Stimulated activated CD8-positive, alpha-beta memory T cell treated with anti-CD3 and anti-CD28 coated beads, Interleukin-4, amount 100 ng/mL, for 4 hours (primary cell): ENCODE measurements at places on chromosomes 11 and 22.

GRCh38 chr11:76629853-76630599 is 40.5 kb downstream of the LRRC32 start:
- no peak for DNase-seq

DNA sequence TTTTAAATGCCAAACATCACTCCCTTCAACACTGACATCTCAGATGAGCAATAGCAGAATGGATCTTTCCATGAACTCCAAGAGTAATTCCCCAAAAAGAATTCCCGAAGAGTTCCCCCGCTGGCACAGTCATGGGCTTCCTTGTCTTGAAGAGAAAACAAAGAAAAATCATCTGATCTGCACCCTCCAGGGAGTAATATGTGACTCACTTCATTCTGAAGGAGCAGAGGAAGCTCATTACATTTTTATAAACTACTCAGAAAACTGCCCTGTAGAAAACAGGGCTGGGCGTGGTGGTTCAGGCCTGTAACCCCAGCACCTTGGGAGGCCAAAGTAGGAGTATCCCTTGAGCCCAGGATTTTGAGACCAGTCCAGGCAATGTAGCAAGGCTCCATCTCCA is 35.7 kb downstream of the CELSR1 start:
- DNase-seq, result no peak

DNA sequence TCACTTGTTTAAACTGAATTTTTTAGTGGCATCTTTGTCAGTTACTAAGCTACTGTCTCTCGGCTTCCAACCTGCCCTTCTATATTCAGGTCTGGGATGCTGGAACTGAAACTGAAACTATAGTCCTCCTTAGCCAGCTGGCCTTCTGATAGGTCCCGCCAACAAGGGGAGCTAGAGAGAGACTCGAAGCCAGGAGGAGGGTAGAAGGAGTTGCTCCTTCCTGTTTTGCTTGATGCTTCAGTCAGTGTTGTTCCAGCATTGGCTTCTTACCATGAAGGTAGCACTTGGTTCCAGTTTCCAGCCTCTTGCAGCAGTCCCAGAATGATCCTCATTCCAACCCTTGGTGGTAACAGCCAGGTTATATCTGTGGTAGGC is 32.9 kb upstream of the HORMAD2 start:
- DNase-seq, result no peak

DNA sequence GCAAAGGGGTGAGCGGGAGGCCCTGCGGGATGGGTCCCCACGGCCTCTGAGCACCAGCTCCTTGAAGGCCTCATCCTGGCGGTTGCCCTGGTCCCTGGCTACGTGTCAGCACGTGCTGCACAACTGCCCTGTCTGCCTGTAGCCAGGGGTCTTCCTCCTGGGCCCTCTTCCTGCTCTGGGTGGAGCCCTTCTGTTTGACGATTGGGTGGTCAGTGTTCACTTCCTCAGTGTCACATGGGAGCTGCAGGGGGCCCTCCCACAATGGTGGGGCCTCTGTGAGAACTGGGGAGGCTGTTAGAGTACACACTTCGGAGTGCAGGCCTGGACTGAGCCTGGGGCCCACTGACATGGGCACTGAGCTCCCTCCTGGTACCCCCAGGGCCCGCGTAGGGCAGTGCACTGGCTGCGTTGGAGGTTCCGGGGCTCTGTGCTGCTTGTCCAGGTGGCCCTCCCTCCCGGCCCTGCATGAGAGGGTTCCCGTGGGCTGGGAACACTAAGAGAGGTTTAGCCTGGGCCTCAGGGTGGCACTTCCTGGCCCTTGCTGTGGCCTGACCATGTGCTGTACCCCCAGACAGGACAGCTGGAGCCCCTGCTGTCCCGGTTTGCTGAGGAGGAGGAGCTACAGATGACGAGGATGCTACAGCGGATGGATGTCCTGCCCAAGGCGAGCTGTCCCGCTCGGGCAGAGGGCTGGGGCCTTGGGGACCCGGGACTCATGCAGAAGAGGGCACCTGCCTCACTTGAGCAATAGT is 13.8 kb downstream of the DGCR6L start:
- no peak for DNase-seq

DNA sequence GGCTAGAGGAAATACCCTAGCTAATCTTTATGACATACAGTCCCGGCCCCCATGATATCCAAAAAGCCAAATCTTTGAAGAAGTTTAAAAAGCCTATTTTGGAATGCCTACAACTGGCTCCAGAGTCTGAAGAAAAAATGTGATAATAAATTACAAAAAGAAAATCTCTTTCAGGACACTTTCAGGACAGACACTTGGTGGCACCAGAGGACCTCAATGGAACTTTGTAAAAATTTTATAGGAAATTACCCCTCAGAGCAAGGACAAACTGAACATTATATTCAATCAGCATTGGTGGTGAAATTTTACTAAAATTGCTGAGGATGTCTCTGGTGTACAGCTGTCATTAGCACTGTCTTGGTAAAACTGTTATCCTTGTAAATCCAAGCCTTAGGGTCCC is 81.0 kb downstream of the CCDC73 start:
- DNase-seq, result no peak

- no peak for DNase-seq
Observed at GRCh38 chr11:125167292-125167953, 2.9 kb downstream of the PKNOX2 start.

DNA sequence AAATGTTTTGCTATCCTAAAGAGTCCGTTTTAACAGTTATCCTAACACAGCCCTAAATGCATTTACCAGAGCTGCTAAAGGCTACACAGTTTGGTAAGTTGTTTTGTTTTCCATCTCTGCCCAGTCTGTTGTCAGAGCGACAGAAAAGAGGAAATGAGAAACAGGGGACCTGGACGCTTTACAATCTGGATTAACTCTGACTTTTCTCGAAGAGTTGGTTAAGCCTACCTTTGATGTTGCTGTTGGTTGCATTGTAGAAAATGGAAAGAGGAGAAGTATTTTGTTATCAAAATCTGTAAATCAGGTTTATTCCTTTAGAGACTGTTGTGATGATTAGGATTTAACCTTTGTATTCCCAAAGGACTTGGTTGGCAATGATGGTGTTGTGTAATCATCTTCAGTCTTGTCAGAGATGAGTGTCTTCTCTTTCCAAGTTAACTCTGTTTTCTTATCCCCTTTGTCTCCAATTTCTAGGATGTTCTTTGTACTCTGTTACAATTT is 481 bp downstream of the ANGPTL5 start:
- DNase-seq, result no peak

GRCh38 chr11:64558869-64559268 is 32.2 kb upstream of the SLC22A12 start:
- DNase-seq, result no peak

GRCh38 chr22:44219101-44219870 is 38.6 kb downstream of the PARVG start:
- DNase-seq, result no peak

DNA sequence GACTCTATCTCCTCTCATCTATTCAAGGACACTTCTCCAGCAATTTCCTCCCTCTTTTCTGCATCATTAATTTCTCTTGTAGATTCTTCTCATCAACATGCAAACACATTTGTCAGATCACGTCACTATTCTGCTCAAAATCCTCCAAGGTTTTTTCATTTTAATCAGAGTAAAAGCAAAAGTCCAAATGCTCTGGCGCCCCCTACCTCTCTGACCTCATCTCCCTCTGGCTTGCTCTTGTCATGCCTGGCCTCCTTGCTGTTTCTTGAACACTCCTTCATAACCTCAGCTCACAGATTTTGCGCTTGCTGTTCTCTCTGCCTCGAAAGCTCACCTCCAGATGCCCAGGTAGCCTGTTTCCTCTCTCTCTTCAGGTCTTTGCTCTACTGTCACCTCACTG is 22.4 kb downstream of the RTCB start:
- no peak for DNase-seq

GRCh38 chr11:46718155-46719019 is 626 bp upstream of the F2 start:
- DNase-seq, result no peak

- no peak for DNase-seq
Observed at GRCh38 chr11:106179048-106179447, 101.6 kb downstream of the AASDHPPT start.

- no peak for DNase-seq
Observed at GRCh38 chr11:123454060-123454651, 24.1 kb downstream of the GRAMD1B start.

- no peak for DNase-seq
Observed at GRCh38 chr22:22450343-22450839, 58.2 kb downstream of the ZNF280B start.

GRCh38 chr22:22823131-22823810 is 64.3 kb upstream of the IGLL5 start:
- DNase-seq, result no peak

GRCh38 chr11:29534836-29535235 is 482.0 kb downstream of the KCNA4 start:
- no peak for DNase-seq

GRCh38 chr22:26956371-26956770 is 299.0 kb downstream of the MIAT start:
- no peak for DNase-seq

- no peak for DNase-seq
Observed at GRCh38 chr11:17013548-17014320, 480 bp downstream of the PLEKHA7 start.

DNA sequence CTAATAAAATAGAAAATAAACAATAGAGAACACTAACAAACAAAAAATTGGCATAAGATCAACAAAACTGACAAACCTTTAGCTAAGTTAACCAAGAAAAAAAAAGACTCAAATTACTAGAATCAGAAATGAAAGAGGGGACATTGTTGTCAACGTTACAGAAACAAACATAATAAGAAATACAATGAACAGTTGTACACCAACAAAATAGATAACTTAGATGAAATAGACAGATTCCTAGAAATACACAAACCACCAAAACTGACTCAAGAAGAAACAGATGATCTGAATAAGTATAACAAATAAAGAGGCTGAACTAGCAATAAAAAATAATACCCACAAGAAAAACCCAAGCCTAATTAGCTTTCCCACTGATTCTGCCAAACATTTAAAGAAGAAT is 34.7 kb upstream of the TMPRSS4 start:
- DNase-seq, result no peak

GRCh38 chr11:121961321-121961801 is 154.7 kb downstream of the BLID start:
- no peak for DNase-seq

DNA sequence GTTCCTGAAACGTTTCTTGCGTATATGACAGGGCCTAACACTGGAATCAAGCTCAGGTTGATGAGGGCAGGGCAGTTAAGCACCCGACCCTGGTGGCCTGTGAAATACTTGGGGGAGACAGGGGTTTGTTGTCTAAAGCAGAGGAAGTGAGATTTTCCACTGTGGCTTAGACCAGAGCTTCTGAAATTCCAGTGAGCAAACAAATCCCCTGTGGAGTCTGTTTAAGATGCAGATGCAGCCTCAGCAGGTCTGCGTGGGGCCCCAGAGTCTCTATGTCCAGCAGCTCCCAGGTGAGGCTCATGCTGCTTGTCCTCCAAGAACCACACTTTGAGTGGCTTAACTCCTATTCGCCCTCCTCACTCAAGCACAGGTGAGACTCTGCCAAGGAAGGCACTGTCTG is 39.1 kb upstream of the PRAME start:
- no peak for DNase-seq

DNA sequence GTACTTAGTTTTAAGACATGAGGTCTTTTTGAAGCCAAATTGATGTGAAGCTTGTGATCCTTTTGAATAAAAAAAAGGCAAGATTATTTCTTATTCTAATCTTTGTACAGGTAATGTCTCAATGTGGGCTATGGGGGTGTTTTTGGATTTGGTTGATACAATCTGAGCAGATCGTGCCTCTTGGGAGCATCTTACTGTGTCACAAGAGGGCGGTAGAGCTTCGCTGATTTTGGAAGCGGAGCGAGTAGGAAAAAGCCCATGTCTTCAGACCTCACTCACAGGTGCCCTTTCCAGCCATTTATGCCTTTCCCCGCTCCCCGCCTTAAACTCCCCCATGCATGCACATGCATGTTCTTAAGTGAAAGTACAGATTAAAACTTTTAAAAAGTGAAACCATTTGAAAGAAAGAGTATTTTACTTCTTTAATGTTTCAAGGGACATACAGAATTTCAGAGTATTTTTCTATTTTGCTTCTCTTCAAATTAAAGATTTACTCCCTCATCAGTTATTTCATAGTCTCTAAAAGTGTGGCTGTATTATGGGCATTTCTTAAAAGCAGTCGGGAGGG is 18.8 kb downstream of the DDX25 start:
- peak; percentile 22 for DNase-seq

DNA sequence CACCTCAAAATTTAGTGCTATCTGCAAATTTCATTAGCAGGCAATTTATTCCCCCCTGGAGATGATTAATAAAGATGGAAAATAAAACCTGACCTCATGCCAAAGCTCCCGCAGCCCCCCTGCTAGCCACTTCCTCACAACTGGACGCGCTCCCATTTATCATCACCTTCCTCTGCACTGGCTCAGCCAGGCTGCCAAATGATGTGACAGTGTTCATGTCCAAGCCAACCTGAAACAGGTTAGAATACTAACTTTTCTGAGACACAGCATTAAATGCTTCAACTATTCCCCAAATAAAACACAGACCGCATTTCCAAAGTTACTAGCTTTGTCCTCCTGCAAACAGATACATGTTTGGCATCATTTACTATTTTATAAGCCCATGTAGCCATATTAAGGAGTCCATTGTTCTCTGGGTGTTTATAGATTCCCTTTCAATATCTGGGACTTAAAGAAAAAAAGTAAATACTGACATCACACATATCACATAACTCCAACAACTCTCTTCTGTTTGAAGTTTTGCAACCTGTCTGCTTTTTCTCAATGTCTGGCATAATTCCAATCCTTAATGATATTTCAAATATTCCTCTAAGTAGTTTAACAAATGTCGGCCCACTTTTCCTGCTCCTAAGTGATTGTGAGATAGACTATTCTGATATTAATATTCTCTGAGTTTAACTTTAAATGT is 829.7 kb upstream of the FAT3 start:
- no peak for DNase-seq

DNA sequence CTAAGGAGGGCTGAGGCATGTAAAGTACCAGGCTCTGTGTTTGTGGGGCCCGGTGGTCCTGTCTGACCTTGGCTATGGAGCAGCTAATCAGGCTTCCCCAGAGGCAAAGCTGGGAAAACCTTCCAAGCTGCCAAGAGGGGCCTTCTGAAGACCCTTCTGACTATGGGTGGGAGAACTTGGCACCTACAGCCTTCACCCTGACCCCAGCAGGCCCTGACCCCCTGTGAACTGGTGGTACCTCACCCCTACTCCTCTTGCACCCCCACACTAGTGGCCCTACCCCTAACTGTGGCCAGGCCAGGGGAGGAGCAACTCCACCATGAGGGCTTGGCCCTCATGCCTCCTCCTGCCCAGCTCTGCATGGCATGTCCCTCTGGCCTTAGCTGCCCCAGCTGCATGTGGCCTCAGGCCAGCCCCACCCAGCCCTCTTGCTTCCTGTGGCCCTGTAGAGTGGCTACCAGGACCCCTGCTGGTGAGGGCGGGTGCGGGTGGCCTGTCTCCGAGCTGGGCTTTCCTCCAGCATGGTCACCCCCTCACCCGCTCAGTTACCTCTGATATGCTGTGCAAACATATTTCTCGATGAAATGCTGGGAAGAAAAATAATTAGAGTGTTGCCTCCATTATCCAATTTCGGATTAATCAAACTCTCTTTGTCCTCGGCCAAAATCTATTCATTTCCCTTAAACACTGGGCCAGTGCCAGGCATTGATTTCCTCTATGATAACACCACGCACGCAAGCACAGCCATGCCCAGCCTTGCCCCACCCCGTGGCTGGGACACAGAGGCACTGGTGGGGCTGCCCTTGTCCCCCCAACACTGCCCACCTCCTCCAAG is 7.5 kb downstream of the GNAZ start:
- DNase-seq, result no peak

- DNase-seq, result no peak
Observed at GRCh38 chr11:120340529-120340928, 4.3 kb downstream of the ARHGEF12 start.

- DNase-seq, result no peak
Observed at GRCh38 chr22:20131597-20131858, at the start of gene ZDHHC8. TSS of gene ZDHHC8 (plus strand) at chr22:20131804. CDS start at chr22:20131948, 144 bp downstream.
